ENCODE measurements at places on chromosomes 1 and 21. TPM values are rescaled to one million over a fixed set of nuclear protein-coding genes. Genes with fewer than 3 reads are reported as not detected.

- DNase-seq = no peak
Observed at GRCh38 chr1:200373811-200374231, 36.0 kb downstream of the ZNF281 start.

- DNase-seq = peak; percentile 46
Observed at GRCh38 chr1:41360074-41360785, 1.0 kb upstream of the FOXO6 start.

- no peak for DNase-seq
Observed at GRCh38 chr21:38631206-38631605, 132.9 kb upstream of the ERG start.

GRCh38 chr1:106768501-106768900 lies 288.0 kb upstream of the PRMT6 start:
- no peak for DNase-seq

DNA sequence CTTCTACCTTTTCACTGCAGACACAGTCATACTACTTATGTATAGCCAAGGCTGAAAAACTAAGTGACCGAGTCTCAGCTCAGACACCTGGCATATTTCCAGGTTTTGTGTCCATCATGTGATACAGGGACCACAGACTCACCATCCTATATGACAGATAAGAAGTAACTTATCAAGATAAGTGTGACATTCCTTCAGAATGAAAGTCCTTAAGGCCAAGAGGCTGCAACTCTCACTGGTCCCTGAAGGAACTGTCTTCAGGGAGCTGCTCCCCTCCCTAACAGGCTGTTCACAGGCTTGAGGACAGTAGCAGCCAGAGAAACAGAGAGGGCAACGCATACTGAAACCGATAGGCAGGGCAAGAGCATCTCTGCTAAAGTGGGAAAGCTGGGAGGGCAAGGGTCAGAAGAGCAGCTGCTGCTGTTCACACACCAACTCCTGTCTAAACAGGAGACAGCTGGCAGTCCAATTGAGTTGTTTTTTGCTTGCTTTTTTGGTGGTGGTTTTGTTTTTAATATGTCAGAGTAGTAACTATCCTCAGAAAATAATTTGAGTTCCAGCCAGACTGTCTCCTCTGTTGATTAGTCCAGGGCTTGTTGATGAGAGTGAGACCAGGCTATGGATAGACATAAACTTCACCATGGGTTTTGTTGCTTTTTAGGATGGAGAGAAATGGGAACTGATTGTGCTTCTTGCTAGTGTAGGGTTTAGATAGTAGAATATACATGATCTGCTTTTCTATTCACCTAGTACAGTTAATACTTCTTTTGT lies 67.7 kb downstream of the MACF1 start:
- peak; percentile 31 for DNase-seq

DNA sequence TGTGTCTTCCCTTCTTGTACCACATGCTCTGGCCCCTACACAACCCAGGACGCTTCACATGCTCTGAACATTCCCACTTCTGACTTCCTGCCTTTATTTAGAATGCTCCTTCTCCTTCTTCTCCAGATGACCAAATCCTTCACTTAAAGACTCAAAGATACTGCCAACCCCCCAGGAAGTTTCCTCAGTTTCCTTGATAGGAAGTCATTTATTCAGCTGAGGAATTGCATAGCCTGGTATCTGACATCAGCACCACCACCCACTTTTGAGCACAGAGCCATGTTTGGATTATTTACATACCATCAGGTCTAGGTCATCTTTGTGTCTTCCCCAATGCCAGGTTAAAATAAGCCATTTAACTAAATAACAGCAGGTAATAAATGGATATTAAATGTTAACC lies 42.4 kb downstream of the GFI1 start:
- no peak for DNase-seq

Gene CELA2A
- total RNA-seq = not detected

GRCh38 chr1:31760471-31761470 lies 3.4 kb downstream of the ADGRB2 start:
- DNase-seq = peak; percentile 61

DNA sequence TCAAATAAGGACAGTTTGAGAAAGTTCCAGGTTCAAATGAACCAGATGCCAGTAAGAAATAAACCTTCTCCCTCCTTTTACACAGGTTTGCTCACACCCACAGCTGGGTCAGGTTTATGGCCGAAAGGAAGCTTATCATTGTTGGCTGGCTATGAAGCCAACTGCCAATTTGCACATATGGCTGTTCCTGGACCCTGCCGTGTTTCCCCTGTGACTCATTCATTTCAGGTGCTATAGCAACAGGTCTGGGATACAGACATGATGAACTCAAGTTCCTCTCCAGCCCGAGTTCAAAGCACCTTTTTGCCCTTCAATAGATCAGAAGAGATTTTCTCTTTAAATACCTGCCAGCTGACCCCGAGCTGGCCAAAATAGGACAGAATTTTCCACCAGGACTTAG lies 134.4 kb upstream of the SMYD2 start:
- peak; percentile 20 for DNase-seq

DNA sequence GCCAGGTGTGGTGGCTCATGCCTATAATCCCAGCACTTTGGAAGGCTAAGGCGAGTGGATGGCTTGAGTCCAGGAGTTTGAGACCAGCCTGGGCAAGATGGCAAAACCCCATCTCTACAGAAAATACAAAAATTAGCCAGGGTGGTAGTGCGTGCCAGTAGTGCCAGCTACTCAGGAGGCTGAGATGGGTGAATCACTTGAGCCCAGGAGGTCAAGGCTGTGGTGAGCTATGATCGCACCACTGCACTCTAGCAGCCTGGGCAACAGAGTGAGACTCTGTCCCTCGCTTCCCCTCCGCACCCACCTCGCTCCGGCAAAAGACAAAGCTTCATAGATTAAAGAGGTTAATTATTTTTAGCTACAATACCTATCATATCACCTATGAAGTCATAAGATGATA lies 100.0 kb downstream of the HHAT start:
- no peak for DNase-seq

DNA sequence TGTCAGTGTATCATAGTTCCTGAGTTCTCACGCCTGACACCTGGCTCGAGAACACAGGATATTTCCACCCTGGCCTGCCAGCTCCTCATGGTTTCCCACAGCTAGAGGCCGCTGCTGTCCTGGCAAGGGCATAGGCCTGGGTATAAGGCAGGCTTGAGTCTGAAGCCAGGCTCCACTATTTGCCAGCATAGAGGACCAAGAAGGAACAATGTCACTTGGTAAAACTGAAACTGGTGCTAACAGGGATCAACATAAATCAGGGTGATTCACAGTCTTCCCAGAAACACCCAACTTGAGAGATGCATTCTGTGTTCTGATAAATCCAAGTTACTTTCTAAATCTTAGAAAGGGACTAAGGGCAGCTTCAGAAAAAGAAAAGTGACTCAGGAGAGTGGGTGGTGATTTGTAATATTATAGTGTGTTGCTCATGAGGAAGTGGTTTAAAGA lies 6.9 kb upstream of the S100A2 start:
- DNase-seq = peak; percentile 89

GRCh38 chr1:224433041-224433691 lies 1.4 kb downstream of the WDR26 start:
- DNase-seq = peak; percentile 39

GRCh38 chr1:22216966-22217365 lies 74.1 kb upstream of the WNT4 start:
- no peak for DNase-seq

DNA sequence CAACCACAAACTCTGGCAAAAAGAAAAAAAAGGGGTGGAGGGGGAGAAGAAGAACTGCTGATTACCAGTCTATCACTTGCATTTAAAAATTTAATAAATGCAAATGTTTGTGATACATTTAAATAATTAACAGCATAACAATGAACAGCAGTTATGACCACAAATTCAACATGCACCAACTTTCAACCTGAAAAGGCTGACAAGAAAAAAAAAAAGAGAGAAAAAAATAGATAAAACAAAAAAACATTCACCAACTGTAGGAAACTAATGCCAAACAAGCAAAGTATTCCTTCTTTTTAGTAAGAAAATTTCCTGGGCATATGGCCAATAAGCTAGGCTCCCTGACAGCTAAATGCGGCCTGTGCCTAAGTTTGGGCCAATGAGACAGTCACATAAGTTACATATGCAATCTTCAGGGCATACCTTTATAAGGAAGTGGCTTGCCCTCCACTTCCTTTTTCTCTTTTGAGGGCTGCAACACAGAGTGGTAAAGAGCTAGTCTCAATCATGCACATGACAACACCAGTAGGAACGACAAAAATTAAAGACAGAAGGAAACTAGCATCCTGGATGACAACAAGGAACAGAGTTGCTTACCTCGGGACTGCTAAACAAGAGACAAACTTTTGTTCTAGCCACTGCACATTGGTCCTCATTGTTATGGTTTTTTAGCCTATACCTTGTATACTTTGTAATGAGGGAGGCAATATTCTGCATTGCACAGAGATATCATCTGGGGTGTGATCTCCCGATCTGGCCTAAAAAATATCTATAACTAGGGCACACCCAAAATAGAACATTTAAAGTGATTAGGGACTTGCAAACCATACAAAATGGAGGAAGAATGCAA lies 24.2 kb upstream of the PHTF1 start:
- peak; percentile 37 for DNase-seq

Gene GBP1
- 21.2 TPM for total RNA-seq

Data from left colon (tissue), 2 donors.